ENCODE measurements at places on chromosomes 5 and 9.

DNA sequence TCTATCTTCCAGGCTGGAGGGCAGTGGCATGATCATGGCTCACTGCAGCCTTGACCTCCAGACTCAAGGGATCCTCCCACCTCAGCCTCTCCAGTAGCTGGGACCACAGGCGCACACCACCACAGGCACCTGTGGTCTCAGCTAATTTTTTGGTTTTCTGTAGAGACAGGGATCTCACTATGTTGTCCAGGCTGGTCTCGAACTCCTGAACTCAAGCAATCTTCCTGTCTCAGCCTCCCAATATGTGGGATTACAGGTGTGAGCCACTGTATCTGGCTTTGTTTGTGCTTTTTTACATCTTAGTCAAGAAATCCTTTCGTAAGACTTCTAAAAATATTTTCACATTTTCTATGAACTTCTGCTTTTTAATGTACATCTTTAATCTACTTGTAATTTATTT lies 116.9 kb downstream of the DENND1A start:
- ATAC-seq = no peak

DNA sequence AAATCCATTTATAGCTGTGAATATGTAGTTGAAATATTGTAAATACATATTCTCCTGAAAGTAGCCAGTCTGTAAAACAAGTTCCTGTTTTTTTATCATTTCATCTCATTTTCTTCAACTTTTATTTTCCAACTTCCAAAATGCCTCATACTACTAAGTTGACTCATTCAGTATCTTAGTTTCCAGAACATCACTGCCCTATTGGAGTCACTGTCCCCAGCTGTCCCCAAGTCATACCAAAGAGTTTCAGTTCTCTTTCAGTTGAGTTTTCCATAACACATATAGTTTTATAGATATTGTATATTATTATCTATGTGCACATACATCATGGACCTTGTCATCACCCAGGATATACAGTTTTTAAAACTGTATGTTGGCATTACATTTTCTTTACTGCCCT lies 261.7 kb downstream of the CDH12 start:
- ATAC-seq = no peak

DNA sequence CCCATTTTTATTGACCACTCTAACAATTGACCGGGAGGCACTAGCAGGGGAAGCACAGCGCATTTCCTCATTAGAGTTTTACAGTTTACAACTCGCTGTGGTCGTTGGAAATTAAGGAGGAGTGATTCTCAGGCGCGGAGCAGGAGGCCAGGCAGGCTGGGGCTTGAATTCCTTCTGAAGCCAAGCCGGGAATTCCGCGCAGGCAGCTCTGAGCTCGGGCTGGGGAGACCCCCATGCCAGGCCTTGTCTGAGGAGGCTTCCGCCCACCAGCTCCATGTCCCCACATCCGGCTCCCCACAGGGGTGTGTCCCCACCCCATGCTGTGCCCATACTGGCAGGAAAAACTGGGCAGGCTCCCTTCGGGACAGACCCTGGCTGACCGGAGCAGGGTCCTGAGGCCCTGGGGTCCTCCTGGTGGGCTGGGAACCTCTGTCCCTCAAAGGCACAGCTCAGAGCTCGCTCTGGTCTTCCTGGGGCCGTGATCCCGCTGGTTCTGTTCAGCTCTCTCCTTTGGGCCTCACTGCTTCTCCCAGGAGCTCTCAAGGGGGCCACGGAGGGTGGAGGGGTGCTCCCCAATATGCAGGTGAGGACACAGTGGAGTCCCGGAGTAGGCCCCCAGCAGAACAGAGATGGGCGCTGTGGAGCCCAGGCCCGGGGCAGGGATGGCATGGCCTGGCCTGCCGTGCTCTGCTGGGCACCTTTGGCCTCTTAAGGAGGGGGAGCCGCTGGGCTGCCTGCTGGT lies 1.3 kb upstream of the NRARP start:
- ATAC-seq = no peak

DNA sequence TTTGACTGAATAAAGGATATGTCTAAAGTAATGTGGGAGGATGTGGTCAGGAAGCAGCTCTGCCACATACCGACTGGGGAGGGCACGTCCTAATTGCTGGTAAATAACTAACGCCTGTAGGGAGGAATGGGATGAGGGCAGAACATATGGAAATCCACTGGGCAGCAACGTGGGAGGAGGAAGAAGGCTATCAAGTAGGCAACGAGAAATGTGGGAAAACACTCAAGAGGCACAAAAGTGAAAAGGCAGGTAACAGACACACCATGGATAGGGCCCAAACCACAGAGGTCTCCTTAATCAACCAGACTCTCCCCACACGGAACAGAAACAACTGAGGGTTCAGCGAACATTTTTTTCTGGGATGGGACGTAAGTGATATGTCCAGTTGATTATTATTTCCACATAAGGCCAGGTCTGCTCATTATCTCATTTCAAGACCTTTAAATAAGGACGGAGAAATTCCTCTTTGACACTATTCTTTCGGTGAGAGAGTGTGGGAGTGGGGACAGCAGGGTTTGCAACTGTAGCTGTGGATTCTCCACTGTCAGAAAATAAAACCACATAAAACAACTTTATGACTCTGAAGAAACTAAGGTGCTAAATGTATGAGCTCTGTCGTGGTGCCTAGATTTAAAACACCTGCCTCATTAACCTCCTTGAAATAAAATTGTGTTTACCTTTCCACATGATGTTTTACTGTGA lies 17.0 kb downstream of the IARS1 start:
- no peak for ATAC-seq

DNA sequence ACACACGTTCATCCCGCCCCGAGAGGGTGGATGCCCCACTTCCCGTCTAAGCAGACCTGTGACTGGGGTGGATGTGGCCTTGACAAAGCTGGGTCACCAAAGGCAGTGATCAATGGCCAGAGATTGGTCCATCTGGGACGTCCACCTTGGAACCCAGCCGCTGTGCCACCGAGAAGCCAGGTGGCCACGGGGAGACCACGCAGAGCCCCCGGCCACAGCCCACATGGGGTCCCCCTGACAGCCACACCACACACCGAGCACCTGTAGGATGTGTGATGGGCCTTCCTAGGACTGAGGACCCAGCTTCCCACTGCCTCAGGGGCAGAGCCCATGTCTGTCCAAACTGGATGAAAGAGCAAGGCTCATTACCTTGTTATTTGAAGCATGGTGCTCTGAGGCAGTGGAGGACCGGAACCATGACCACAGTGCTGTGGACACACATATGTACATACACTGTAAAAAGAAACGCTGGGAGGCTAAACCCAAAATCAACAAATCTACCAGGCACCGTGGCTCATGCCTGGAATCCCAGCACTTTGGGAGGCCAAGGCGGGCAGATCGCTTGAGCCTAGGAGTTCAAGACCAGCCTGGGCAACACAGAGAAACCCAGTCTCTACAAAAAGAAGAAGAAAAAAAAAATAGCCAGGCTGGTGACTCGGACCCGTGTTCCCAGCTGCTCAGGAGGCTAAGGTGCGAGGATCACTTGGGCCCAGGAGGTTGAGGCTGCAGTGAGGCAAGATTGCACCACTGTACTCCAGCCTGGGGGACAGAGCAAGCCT lies 50.1 kb downstream of the MRPL36 start:
- no peak for ATAC-seq
